ENCODE measurements at places on chromosomes 5 and 9.
A peak's percentile ranks its signal among the peaks of the same experiment; 100 is the strongest.

DNA sequence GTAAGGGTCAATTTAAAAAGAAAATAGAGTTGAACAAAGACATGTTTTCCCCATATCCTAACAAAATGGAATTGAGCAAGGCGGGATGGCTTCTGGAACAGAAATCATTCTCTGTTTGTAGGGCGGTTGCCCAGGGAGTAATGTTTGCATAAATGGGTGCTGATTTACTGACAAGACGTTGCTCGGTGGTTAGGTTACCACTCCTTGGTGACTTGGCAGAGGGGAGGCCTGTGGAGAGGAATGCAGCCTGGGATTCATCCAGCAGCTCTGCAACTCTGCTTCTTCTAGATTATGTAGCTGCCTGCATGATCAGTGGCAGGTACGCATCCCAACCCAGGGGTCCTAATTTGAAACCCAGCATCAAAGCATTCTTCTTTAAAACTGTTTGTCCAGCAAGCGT lies 200.2 kb downstream of the CFAP90 start:
- DNase-seq, result no peak

DNA sequence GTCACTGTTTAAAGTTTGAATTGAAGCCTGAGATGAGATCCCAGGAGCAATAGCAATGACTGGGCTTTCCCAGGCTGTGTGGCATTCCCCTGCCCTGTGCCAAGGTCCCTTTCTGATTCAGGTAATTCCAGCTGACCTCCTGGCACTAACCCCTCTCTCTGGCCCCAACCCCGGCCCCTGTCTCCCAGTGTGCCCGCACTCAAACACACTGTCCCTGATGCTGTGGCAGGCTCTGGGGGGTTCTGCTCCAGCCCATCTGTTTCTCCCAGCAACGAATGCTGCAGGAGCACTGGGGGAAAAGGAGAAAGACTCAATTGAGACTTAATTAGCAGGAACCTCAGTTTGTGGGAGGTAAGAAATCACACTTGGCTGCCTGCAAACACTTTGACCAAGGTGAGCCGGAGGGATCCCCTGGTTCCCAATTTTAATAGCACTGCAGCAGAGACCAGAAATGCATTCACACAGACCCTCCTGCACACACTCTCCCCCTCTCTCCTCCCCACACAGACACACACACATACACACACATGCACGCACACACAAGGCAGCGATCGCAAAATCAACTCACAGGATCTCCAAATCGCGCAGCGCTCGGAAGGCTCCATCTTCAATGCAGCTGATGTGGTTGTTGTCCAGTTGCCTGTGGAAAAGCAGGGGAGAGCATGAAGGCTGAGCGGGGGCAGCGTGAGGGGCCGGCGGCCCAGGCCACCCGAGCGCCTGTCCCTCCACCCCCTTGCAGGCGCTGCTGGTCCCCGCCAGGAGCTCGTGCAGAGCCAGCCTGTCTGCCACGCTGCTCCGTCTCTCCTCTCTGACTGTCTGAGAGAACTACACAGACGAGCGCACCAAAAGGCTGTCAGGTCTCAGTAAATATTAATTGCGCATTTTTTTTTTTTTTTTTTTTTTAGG lies 265.1 kb upstream of the PANK3 start:
- no peak for DNase-seq

DNA sequence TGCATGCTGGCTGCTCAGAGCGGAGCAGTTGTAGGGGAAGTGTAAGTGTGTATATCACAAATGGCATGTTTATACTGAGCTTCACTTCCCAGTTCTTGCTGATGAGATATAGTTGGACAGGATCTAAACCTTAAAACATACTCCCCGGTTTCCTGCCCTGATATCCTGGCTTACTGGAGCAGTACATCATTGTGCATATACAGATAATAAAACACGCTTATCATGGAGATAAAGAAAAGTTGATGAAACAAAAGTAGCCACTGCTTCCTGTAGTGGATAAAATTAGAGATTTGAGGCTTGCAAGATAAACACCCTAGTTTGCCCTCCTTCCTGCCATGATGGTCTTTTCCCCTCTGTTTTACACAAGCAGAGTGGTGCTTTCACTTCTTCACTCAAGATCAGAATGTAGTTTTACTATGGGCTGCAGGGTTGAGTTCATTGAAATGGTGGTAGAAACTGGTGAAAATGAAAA lies 15.0 kb downstream of the NPR3 start:
- DNase-seq, result no peak

- no peak for DNase-seq
Measured at GRCh38 chr9:107504585-107505455, 15.3 kb upstream of the KLF4 start.

DNA sequence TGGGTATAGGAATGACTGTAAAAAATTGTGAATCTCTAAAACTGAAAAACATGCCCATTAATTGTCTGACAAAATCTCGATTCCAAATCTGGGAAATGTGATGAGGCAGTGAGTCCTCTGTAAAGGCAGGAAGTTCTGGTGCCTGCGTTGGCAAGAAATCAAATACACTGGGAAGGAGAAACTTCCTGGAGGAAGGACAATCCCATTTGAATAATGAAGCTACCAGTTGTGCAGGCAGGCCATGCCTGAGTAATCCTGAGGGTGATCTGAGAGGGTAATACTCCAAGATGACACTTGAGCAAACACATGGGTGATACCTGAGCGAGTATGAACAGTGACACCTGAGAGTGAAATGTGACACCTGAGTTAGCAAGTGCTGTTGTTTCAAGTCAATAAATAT lies 49.7 kb downstream of the KIF24 start:
- no peak for DNase-seq

GRCh38 chr5:175840050-175840841 lies 31.1 kb upstream of the CPLX2 start:
- no peak for DNase-seq

DNA sequence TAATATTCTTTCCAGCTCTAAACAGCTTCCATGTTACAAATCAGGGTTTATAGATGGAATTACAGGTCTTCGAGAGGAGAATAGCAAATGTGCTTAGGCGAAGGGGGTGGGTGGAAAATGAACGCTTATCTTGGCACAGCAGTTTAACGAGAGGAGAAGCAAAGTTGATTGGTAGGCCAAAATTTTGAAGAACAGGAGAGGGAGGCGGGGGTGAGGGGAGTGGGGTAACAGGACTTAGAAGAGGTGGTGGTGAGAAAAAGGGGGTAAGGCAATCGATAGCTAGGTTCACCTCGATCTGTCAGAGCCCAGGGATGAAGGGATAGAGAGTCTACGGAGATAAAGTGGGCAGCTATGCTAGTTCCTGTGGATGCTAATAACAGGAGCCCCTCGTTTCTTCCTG lies 764 bp downstream of the ANKRA2 start:
- peak; percentile 13 for DNase-seq

DNA sequence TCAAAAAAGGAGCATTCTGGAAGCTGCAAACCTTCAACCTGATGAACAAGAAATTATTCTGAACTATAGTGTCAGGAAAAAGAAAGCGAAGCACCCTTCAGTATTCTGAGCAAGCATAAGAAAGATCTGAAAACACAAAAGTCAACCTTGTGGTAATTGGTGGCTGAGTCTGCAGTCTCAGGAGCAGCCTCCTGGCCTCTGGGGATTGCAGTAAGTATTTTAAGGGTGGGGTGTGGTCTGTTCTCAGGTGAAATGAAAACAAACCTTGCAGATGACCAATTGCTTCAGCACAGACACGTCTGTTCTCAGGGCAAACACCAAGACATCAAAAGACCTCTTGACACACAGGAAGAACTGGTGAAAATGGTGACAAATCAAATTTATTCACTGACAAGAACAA lies 147.8 kb upstream of the RAPGEF1 start:
- no peak for DNase-seq

- DNase-seq, result no peak
Measured at GRCh38 chr9:113012492-113012891, 500 bp upstream of the ZNF883 start.

- no peak for DNase-seq
Measured at GRCh38 chr9:98869866-98870265, 62.4 kb downstream of the GALNT12 start.

- DNase-seq, result no peak
Measured at GRCh38 chr9:92289708-92290390, 3.6 kb downstream of the IARS1 start.

DNA sequence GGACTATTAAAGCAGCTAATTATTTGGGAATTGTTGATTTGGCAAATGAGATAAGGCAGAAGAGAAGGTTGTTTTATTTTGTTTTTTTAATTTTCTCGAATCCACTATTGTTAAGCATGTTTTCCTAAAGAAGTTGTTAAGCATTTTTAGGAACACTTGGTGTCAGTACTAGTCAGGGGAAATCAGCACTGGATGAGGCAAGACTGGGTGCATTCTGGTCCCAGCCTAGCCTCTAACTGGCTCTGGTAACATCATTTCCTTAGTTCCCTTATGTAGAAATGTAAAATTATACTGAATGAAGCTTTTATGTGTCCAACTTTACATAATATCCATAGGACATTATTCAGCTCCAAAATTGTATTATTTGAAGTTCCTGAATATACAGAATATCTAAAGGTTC lies 196.1 kb downstream of the PCSK5 start:
- no peak for DNase-seq

- no peak for DNase-seq
Measured at GRCh38 chr5:155765715-155766114, 561.2 kb upstream of the SGCD start.

- peak; percentile 33 for DNase-seq
Measured at GRCh38 chr9:132160802-132161742, 786 bp upstream of the NTNG2 start.

DNA sequence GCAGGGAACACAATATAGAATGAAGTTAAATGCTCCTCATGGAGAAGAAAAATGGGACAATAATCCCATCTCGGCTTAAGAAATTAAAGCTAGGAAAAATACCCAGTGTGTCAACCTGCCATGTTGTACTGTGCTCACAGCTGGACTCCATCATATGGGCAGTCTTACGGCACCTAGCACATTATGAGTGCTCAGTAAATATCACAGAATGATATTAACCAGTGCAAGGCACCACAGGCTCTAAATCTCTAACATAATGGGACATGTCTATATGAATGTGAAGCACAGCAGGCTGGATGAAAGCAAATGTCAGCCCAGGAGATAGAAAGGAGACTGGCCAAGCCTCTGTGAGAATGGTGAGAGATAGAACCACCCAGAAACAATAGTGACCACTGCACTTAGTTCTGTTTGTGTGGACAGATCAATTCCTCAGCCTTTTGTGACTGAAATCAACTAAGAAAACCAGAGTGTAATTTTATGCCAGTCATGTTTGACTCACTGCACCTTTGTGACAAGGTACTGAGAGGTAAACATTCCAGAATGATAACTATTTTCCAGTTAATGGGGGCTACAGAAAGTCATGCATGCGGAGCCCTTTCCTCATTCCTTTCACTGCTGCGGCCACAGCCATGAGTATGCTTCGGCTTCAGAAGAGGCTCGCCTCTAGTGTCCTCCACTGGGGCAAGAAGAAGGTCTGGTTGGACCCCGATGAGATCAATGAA lies 140.4 kb upstream of the CDH6 start:
- DNase-seq, result no peak

DNA sequence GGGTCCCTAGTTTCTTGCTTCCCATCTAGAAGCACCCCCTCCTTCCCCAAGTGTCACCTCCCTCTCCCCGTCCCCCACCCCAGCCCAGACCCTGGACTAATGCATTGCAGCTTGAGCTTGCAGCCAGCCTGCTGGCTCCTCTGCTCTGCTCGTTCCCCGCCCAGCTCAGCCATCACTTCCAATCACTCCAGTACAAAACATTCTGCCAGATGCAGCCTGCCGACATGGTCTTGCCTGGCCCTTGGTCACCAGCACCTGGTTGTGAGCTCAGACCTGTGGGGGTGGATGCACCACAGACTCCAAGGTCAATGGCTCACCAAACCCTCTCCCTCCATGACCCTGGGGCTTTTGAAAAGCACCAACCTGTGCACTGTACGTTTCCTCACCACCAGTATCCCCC lies 172.9 kb upstream of the SMIM23 start:
- no peak for DNase-seq

DNA sequence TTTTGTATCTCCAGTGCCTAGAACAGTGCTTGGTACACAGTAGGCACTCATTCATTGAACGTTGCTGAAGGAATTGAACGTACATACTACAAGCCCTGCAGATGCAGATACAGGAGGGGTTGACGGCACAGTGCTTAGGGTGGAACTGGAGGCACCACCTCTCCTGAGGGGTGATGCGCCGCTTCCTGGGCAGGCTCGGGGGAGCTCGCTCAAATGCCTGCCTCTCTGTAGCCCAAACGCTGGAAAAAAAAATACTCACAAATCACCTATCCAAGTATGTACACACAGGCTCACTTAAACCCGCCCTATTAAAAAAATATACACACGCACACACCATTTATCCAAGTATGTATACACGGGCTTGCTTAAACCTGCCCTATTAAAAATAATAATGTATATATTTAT lies 536 bp upstream of the COMMD10 start:
- peak; percentile 45 for DNase-seq

All from thymus (tissue), 14 donors.